H1 (cell line): ENCODE measurements at places on chromosomes 12 and 14. TPM values are rescaled to one million over a fixed set of nuclear protein-coding genes. Genes with fewer than 3 reads are reported as not detected.

DNA sequence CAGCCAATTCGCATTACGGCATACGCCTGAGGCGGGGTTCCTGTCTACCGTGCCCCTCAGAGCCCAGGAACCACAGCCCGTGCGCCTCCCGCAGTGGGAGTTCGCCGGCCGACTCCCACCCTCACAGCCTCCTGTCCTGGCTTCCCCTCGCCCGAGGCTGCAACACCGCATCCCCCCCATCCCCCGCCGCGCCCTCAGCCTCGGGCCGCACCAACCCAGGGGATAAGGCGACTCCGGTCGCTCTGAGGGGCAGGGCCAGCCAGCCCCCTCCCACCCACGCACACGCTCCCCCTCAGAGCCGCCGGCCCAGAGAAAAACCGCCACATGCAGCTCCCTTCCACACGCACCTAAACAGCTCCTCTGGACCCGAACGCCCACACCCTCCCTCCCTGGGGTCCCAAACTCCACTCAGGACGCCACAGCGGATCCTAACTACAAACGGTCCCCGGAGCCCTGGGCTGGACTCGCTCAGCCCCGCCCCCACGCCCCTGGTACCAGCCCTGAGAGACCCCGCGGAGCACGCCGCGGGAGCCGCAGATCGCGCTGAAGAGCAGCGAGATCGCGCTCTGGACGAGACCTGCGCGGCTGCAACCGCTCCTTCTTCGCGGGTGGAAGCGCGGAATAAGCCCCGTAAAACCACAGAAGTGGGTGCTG lies at the start of gene C14orf39:
C14orf39 (minus strand) TSS at position 466 of the 654 bp plus-strand sequence. CDS start 985 bp downstream, outside the sequence.
- no peaks in the 10 kb centered on the region for H3K36me3 ChIP-seq
- H3K27me3 ChIP-seq: peaks cover 24% of the 10 kb centered on the region
- no peaks in the 10 kb centered on the region for H3K4me1 ChIP-seq
- no peak within 1 kb of the TSS for H3K27ac ChIP-seq
- no peak for DNase-seq
- peak within 1 kb of the TSS; percentile 57 for H3K4me3 ChIP-seq

- DNase-seq: no peak
- H3K27me3 ChIP-seq: no peaks in the 10 kb centered on the region
- peaks cover 40% of the 10 kb centered on the region for H3K36me3 ChIP-seq
- H3K27ac ChIP-seq: no peak overlapping the region
- H3K4me1 ChIP-seq: no peaks in the 10 kb centered on the region
- no peak overlapping the region for H3K4me3 ChIP-seq
These were observed 52.6 kb downstream of the SEC23A start for GRCh38 chr14:39050389-39050788.

DNA sequence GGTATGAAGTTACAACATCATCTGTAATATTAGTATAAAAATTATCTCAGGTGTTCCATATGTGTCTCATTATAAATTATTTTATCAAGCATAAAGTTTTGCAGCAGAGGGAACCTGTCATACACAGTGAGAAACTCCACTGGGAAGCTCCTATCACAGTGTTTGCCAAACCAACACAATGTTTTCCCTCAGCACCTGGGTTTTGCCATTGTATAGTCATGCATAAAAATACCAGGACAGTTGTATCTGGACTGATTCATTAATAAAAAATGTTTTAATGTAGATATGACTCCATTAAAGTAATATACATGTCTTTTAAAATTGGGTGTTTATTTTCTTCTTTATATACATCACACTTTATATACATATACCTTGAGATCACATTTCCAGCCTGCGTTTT lies 56.6 kb downstream of the METTL25 start:
- DNase-seq: no peak
- no peaks in the 10 kb centered on the region for H3K27me3 ChIP-seq
- no peak overlapping the region for H3K27ac ChIP-seq
- H3K36me3 ChIP-seq: no peaks in the 10 kb centered on the region

DNA sequence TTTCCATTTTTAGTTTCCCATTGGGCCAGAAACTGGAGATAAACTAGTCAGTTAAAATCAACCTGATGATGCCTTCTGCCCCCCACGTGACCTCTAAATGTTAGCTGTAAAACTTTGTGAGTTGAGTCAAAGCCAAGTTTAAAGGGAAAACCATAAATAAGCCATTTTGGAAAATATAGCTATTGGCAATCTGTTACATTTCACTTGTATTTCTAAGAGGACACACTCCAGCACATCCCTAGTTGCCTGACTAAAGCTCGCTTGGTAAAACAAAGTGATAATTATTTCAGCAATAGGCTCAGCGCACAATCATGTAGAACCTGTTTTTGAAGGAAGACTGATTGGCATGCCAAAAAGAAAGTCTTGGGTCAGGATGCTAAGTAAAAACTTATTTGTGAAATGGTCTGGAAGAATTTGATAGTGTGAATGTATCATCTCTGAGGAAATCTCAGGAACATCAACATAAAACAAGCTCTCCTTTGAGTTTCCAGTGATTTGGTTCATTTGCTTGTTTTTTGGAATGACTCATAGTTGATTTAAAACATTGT lies 49.2 kb upstream of the AEBP2 start:
- no peaks in the 10 kb centered on the region for H3K36me3 ChIP-seq
- H3K4me1 ChIP-seq: no peaks in the 10 kb centered on the region
- no peak overlapping the region for H3K4me3 ChIP-seq
- no peak for DNase-seq
- H3K27ac ChIP-seq: no peak overlapping the region
- H3K27me3 ChIP-seq: no peaks in the 10 kb centered on the region

The PLA2G1B gene
- total RNA-seq: not detected in 2 replicates

DNA sequence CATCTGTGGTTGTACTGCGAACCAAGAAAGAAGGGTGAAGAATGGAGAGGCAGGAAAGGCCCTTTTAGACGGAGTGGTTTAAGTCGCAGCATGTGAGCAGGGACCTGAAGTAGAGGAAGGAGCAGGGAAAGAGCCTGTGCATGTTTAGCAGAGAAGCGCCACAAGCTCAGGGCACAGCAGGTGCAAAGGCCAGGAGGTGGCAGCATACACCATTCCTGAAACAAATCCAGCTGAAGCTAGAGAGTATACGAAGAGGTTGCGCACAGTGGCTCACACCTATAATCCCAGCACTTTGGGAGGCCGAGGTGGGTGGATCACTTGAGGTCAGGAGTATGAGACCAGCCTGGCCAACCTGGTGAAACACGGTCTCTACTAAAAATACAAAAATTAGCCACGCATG lies 49.9 kb downstream of the HELB start:
- no peak overlapping the region for H3K27ac ChIP-seq
- no peaks in the 10 kb centered on the region for H3K4me1 ChIP-seq
- H3K4me3 ChIP-seq: no peak overlapping the region
- no peaks in the 10 kb centered on the region for H3K36me3 ChIP-seq
- peak; percentile 77 for DNase-seq

DNA sequence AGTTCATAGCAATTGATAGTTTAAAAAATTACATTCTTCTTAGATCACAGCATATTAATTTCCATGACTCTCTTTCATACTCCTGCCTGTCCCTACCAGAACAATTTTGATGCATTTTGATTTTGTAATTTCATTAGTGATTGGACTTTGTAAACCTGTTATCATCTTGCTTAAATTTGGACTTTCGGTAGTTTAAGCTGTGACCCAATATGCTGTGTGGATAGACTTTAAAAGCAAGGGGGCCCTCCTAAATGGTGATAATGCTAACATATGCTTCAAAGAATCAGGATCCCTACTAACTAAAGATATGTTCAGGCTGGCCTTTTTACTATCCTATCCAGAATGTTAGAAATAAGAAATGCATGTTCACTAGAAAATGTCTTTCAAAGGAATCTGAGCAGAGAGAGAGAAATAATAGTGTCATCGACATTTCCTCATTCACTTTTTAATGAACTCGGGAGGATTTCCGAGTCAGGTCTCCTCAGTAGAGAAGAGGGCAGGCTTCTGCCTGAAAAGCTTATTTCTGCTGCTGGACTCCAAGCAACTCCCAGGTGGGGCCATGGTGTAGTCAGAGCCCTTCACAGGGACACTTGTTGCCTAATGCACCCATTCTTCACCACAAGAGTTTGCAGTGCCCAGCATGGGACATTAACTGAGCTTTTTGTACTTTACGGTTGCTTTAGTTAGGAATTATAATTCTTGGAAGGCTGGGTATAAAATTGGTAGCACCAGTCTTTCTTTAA lies 16.7 kb downstream of the SLC38A4 start:
- H3K36me3 ChIP-seq: no peaks in the 10 kb centered on the region
- no peaks in the 10 kb centered on the region for H3K27me3 ChIP-seq
- no peak for DNase-seq
- no peaks in the 10 kb centered on the region for H3K4me1 ChIP-seq

DNA sequence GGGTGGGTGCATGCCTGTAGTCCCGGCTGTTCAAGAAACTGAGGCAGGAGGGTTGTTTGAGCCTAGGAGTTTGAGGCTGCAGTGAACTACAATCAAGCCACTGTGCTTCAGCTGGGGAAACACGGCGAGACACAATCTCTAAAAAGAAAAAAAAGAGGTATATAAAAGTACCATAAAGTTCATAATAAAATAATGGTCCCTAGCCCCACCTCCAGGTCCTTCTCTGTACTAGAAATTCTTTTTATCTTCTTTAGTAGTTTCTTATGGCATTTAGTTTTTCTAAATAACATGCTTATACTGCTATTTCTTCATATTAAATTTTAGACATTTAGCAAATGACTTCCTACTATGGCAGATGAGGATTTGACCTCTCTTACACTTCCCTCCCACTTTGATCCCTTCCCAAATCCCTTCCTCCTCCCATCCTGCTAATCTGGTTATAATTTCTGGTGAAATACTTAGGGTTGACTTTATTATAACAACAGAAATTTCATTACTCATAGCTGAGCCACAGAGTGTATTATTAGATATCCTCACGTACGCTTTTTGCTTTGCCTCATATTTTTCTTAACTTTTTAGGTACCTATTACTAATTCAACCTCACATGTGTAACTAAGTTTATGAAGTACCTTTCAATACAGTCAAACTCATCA lies 94.7 kb downstream of the SLC41A2 start:
- no peak for DNase-seq
- no peak overlapping the region for H3K4me3 ChIP-seq
- H3K4me1 ChIP-seq: no peaks in the 10 kb centered on the region
- no peaks in the 10 kb centered on the region for H3K27me3 ChIP-seq
- H3K27ac ChIP-seq: no peak overlapping the region

DNA sequence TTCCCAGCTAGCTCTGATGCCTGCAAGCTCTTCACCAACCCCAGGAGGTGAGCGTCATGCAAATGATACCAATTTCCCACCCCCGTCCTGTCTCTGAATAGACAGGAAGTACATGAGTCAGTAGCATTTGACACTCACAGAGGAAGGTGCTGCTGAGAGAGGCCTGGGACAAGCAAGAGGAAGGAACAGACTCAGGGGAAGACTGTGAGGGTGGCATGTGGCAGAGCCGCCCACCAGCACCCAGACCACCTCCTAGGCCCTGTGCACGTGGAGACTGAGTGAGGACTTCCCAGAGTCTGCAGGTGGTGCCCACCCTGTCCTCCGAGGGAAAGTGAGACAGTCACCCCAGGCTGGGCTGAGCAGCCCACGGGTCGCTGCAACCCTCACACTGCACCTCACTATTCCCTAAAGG lies 199.5 kb upstream of the SFSWAP start:
- no peak overlapping the region for H3K4me3 ChIP-seq
- H3K36me3 ChIP-seq: no peaks in the 10 kb centered on the region
- H3K27me3 ChIP-seq: no peaks in the 10 kb centered on the region
- no peak for DNase-seq

DNA sequence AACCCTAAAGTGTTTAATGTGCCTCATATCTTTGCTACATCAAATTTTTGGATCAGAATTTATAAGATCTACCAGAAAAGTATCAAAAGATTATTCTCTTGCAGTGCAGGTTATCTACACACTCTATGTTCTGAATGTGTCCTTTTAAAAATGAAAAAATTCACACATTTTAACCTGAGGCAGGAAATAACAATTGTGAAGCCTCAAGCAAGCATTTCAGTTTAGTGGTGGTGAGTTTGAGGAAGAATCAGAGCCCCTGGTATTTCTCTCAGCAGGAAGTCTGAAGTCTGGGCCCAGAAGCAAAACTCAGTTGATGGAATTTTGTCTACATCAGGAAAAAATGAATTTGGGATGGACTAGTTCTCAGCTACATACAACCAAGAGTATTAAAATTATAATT lies 137.0 kb upstream of the PZP start:
- no peak overlapping the region for H3K4me3 ChIP-seq
- H3K27me3 ChIP-seq: no peaks in the 10 kb centered on the region
- H3K36me3 ChIP-seq: no peaks in the 10 kb centered on the region
- no peak for DNase-seq
- H3K27ac ChIP-seq: no peak overlapping the region

DNA sequence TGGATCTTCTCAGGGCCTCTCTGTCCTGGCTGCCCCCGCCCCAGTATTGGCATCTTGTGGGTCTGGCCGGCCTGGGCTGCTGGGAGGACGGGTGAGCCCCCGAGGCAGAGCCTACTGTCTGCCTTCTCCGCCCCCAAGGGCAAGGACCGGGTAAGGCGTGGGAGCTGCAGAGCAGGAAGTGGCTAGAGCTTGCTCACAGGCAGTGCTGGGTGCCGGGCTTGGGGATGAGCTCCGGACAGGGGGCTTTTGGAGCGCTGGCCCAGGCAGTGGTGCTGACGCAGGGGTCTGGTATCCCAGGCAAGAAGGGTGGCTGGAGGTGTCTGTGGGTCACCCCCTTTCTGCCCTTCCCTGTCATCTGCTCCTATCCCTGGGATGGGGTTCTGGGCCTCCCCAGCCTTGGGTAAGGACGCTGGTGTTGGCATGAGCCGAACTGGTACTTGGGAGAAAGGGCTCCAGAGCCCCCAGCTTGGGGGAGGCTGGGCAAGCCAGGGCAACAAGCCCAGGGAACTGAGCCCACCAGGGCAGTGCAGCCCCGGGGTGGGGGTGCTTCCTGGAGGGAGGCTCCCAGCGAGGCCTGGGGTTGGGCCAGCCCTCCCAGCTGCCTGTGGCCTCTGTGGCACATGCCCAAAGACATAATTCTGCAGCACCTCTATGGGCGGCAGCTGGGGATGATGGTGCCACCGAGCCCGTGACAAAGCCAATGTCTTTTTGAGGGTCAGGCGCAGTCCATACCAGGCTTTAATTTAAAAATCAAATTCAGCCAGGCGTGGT lies 126.3 kb downstream of the KIF26A start:
- no peak overlapping the region for H3K27ac ChIP-seq
- H3K36me3 ChIP-seq: no peaks in the 10 kb centered on the region
- DNase-seq: no peak
- H3K27me3 ChIP-seq: no peaks in the 10 kb centered on the region

The DCN gene
- total RNA-seq: not detected in 2 replicates

The TCL1B gene
- total RNA-seq: 7.5 and 9.6 TPM in 2 replicates

DNA sequence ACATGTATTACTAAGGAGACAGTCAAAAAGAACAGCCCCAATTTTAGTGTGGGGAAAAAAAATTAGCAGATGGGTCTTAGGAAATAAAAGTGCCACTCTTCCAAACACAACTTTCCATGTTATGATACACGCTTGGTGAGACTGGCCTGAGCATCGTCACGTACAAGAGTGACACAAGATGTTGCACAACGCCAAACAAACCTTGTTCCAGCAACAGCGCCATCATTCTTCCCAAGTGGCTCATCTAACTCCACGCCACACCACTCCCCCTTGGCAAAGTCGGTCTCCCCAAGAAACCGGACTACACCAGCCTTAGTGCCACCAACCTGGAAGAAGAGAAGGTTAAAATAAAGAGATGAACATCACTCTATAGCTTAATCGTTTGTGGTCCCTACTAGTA lies 58.7 kb downstream of the CLIP1 start:
- DNase-seq: no peak
- H3K36me3 ChIP-seq: no peaks in the 10 kb centered on the region
- H3K27me3 ChIP-seq: no peaks in the 10 kb centered on the region
- no peaks in the 10 kb centered on the region for H3K4me1 ChIP-seq
- H3K27ac ChIP-seq: no peak overlapping the region
- no peak overlapping the region for H3K4me3 ChIP-seq

GRCh38 chr14:59664741-59665140 lies 88.1 kb upstream of the CCDC175 start:
- DNase-seq: no peak
- no peaks in the 10 kb centered on the region for H3K4me1 ChIP-seq
